Stimulated activated CD4-positive, alpha-beta T cell treated with anti-CD3 and anti-CD28 coated beads, Interleukin-2, amount 100 ng/mL, for 24 hours (primary cell): ENCODE measurements at places on chromosomes 13 and 19.

DNA sequence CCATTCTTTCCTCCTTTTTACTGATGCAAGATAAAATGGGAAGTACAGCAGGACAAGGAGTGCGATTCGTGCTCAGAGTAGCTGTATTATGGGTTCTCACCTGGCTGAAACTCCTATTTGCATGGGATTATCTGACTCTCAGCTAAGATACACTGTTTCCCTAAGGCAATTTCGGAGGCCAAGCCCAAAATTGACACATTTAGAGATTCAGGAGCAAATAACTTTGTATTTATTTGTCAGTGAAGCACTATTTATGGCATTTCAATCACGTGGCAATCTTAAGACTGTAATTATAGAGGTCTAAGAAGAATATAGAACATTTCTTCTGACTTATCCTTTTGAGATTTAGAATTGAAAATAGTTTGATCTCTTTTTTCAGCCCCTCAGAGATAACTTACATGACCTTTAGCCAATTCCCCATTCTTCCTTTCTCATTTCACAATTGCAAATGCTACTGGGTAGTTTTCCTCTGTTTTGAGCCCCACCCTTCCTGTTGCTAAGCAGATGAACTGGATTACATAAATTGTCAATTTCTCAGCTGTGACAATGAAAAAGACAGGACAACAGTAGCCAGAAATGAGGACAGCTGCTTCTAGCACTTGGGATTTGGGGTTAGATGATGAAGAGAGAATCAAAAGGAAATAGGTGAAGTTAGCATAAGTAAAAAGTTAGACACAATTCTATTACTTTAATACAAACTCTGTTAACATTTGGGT is 122.7 kb upstream of the FRY start:
- no peak for DNase-seq

GRCh38 chr13:34006011-34006410 is 188.1 kb downstream of the RFC3 start:
- DNase-seq = no peak

DNA sequence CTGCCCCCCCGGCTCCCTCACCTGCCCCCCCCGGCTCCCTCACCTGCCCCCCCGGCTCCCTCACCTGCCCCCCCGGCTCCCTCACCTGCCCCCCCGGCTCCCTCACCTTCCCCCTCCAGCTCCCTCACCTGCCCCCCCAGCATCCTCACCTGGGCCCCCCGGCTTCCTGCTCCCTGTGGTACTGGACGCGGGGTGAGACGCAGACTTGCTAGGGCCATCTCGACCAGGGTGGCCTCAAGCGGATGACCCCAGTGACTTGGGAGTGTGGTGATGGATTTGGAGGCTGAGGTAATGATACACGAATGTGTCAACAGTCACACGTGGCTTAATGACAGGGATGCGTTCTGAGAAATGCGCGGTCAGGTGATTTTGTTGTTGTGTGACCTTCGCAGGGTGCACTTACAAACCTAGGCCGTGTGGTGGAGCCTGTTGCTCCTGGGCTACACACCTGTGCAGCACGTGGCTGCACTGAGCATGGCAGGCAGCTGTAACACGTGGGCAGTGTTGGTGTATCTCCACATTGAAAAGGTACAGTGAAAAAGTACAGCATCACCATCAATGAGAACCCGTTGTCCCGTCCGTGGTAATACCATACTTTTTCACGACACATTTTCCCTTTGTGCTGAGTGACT is 197.8 kb downstream of the TEX29 start:
- DNase-seq = no peak

GRCh38 chr19:50152578-50152977 is 10.5 kb downstream of the IZUMO2 start:
- no peak for DNase-seq

- no peak for DNase-seq
Measured at GRCh38 chr19:15418231-15418578, 583 bp downstream of the AKAP8L start.

DNA sequence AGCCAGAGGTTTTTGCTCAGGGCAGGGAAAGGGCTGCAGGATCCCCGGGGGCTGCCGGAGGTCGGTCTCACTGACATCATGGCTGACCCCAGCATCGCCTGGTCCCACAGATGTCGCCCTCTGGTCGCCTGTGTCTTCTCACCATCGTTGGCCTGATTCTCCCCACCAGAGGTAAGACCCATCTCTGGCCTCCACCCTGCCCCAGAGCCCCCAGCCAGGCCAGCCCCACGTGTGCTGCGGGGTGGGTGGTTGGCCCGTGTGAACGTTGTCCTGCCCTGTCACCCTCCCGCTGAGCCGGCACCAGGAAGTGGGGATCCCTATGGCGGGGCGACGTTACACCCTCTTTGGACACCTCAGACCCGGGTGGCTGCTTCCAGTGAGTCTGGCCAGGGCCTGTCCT is 906 bp downstream of the FXYD5 start:
- peak; percentile 57 for DNase-seq

GRCh38 chr13:108957369-108958012 is 328.1 kb downstream of the MYO16 start:
- DNase-seq = no peak

DNA sequence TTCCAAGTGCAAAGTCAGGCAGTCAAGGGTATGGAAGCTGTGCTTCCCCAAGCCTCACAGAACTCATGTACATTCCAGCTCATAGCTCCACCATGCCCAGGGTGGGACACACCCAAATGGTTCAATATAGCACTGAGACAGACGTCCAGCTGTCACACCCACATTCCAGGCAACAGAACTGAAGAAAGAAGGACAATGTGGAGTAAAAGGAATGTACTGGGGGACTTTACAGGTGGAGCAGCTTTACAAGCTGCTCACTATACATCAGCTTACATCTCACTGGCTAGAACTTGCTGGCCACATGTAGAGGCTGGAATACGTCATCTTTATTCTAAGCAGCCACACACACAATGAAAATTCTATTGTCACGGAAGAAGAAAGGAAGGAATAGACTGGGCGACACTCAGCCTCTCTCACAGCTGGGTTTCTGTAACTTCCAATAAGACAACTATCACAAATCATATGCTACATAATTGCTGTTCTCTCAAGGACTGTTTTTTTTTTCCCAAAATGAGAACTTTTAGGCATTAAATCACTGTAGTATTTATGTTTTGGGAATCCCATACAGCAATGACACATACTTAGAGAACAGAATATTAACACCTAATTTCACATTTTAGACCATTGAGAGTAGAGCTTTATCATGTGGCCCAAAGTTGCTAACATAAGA is 86.1 kb downstream of the KLF12 start:
- DNase-seq = no peak

- no peak for DNase-seq
Measured at GRCh38 chr13:76398425-76398824, 487.8 kb downstream of the KCTD12 start.

- DNase-seq = no peak
Measured at GRCh38 chr13:90414691-90415596, 932.5 kb upstream of the MIR17HG start.

GRCh38 chr13:113655346-113656002 is 2.5 kb downstream of the ATP4B start:
- no peak for DNase-seq

DNA sequence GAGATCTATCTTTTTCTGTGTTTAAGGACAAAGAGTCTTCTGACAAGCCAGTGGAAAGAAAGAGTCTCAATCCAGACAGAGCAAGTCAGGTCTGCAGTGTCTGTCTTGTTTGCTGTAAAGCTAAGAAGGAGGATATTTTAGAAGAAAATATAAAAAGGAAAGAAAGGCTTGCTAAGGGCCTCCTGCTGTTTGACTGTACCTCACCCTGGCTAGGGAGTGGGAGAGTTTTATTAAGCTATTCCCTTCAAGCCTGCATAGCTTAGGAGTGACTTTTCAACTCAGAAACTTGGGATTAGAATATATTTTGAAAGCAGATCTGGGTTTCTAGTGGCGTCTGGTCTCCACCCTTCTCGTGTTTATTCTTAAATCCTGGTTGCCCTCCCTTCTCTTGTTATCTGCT is 460.0 kb downstream of the COG6 start:
- DNase-seq = no peak

DNA sequence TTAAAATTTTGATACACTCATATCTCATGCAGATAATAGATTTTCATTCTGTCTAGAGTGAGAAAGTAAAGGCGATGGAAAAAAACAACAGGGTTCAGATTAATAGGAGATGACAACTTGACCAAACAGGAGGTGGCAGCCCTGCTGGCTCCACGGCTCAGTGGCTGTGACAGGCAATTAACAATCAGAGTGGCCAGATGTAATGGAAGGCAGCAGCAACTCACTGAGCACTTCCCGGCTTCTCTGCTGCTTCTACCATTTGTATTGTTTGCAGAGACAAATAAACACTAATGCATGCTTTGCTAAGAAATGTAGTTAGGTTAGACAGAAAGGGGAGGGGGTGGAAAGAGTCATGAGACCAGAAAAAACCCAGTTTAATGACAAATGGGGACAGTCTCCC is 473.0 kb upstream of the SLC10A2 start:
- DNase-seq = no peak

DNA sequence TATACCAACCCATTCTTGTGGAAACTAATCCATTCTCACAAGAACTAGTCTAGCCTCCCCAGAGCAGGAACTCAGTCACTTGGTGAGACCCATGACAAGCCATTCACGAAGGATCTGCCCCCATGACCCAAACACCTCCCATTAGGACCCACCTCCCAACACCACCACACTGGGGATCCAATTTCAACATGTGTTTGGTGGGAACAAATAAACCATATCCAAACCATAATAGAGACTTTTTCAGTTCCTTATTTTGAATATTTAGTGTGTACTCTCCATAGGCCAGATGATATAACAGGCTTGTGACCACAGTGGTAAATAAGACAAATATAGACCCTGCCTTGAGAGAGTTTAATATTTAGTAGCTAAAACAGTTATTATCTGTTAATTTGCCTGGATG is 227.5 kb upstream of the SERP2 start:
- no peak for DNase-seq

- DNase-seq = peak; percentile 80
Measured at GRCh38 chr19:45667620-45668341, at the start of gene GIPR. Gene GIPR, plus strand, starts transcription at chr19:45668221. Its CDS starts 1,300 bp downstream, at chr19:45669521.

DNA sequence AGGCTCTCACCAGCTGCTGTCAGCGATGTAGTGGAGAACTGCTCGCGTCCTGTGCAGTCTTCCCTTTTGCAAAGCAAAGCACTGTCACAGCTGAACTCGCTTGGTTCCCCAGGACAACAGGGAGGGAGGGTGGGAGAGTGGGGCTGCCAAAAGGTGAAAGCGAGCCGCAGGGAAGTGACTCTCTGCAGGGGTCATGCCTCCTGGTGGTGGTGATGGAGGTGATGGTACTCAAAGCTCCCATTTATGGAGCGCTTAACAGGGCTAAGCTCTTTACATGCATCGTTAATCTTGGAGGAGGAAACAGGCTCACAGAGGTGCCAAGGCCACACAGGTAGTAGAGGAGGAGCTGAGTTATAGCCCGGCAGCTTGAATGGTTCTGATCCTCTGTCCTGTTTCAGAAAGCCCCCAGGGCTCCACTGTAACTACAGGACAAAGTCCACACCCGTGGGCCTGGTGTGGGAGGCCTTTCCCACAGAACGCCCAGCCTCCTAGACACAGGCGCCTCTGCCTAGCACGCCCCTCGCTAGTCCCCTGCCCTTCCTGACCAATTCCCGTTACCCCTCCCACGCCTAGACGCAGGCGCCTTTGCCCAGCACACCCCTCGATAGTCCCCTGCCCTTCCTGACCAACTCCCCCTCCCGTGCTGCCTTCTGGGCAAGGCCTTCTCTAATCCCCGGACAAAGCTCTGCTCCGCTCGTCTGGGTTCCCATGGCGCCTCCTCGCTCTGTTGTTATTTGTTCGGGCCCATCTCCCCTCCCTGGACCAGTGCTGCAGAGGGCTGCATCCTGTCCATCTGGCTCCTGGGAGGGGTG is 10.7 kb downstream of the PPP1R37 start:
- DNase-seq = no peak

DNA sequence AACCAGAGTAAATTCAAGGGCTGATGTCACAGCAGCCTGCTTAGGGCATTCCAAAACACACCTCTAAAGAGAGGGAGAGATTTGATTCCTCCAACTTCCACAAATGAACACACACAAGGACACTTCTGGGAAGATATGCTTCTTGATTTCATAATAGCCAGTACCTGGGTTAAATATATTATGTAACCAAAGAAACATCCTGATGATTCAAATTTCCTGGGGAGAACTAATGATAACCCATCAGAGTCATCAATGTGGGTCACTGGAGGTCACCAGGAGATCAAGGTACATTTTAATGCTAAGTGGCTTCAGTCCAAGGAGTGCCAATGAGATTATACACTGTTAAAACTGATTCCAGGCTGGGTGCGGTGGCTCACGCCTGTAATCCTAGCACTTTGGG is 54.0 kb upstream of the DOCK9 start:
- no peak for DNase-seq

- no peak for DNase-seq
Measured at GRCh38 chr13:113589961-113590339, 5.4 kb downstream of the TFDP1 start.

GRCh38 chr13:62432906-62433305 is 1017.3 kb upstream of the PCDH20 start:
- DNase-seq = no peak

GRCh38 chr19:46608581-46609345 is 7.6 kb downstream of the CALM3 start:
- DNase-seq = peak; percentile 11

DNA sequence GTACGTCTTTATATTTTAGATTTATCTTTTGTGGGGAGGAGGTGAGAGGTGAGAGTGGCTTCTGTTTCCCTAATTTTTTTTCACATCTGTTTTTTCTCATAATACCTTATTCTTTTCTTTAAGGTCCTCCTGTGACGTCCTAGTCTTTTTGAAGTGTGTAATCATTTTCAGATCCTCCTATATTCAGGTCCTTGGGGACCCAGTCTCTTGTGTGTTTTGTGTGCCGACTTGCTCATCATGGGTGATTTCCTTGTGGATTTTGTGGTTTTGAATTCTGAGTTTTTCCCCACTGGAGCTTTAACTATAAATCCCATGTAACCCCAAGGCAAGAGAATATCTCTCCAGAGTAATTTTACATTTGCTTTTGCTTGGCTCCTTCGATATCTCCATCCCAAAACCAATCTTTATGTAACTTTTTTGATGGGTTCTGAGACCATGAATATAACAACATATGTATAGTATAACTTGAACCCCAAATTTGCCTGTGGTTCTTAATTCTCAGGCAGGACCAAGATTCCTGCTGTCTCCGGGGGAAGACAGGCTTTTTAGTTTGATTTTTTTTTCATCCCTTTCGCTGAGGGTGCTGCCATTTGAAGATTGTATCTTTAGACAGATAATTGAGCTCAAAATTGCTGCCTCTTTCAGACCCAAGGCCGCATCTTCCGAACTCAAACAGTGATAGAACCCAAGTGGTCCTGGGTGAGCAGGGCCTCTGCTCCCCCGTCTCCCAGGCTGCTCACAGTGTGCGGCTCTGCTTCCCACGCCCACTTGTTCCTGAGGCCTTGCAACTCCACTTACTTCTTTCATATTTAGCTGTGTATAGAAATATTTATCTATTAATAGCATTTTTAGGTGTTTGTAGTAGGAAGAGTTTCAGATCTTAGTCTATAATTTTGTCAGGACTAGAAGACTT is 59.1 kb upstream of the GPR183 start:
- DNase-seq = peak; percentile 28
